ENCODE measurements at places on chromosomes 2 and 18.
A peak's percentile ranks its signal among the peaks of the same experiment; 100 is the strongest.

DNA sequence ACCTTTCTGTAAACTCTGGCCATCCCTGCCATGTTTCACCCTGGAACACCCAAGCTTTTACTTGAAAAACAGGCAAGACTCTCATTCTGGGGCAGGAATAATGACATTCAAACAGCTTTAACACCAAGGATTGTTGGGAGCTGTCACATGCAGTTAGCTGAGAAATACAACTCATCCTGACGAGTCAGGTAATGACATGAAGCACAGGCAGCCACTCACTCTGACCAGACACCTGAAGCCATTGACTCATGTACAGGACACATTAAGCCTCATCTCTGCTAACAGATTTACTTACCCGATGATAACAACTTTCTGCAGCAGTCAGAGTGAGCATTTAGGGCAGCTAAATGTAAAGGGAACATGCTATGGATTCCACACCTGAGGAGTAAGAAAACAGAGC is 163.1 kb upstream of the PGAP1 start:
- DNase-seq, result no peak

DNA sequence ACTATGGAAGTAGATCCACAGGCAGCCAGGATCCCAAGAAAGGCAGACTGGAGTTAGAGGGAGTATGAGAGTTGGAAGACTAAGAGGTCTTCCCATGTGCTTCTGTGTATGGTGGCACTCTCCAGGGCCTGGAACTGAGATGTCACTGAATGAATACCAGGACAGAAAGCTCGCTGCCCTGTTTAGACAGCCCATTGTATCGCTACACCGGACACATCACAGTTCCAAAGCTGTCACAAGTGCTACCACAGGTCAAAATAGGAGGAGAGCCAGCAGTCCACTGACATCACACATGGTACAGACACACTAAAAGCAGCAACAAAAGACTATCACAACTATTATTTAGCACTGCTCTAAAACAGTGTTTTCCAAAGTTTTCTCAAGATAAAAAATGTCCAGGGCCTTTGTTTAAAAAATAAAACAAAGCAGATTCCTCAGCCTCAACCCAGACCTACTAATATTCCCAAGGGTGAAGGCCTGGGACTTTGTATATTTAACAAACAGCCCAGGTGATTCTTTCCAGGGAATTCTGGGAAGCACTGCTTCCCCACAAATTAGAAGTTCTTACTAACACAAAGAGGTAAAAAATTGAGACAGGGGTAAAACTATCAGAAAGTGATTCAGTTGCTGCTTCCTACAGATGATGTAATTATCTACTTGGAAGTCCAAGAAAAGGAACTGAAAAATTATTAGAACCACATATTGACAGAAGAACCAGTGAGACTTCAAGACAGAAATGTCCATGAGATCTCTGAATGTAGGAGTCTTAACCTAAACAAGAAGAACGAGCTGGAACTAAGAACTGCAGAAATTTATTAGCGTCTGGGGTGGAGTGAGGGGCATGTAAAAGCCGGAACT is 116.0 kb downstream of the DTNB start:
- no peak for DNase-seq

GRCh38 chr2:238282861-238283738 is 5.3 kb downstream of the PER2 start:
- no peak for DNase-seq

DNA sequence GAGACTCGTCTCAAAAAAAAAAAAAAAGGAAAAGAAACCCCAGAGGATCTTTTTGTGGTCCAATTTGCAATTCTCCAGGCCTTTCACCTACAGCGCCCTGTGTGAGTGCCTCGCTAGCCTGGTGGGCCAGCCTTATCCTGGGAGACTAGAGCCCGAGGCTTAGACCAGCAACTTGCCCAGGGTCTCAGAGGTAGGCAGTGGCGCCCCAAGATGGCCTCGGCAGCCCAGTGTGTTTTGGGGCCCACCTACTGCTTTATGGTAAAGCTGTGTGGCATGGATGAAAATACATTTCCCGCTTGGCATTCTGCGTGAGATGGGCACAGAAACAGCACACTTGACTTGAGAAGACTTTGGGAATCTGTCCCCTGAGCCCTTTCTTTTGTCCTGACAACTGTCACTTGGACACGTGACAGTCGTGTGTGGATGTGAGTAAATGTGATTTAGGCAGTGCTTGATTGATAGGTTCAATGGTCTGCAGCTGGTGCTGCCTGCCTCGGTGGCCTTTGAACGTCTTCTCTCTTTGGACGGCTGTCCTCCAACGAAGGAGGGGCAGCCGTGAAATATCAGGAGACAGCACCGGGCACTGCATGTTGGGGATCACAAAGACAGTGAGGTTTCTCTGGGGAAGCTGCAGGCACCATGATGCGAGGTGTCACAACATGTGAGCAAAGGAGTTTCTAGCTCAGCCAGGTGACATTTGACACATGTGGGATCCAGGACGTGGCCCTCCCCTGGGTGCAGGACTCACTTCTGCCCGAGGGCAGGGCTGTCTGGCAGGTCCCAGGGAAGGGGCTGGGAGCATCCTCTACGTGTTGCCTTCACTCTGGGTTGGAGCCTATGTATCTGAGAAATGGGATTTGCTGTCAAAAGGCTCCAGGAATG is 209.5 kb upstream of the TWIST2 start:
- DNase-seq, result no peak

DNA sequence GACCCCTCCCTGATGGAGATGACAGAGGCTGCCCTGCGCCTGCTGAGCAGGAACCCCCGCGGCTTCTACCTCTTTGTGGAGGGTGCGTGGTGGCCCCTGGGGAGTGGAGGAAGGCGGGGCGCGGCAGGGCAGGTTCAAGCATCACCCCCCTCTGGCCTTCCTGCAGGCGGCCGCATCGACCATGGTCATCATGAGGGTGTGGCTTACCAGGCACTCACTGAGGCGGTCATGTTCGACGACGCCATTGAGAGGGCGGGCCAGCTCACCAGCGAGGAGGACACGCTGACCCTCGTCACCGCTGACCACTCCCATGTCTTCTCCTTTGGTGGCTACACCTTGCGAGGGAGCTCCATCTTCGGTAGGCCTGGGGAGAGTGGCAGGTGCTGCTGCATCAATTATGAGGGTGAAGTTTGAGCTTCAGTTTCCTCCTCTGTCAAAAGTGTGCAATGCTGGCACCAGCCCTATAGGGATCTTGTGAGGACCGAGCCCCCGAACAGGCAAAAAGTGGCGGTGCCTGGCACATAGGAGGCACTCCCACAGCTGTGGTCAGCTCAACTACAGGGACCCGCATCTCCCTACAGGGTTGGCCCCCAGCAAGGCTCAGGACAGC is 2.2 kb downstream of the ALPI start:
- peak; percentile 3 for DNase-seq

- no peak for DNase-seq
Measured at GRCh38 chr2:43329637-43330036, 103.2 kb upstream of the ZFP36L2 start.

DNA sequence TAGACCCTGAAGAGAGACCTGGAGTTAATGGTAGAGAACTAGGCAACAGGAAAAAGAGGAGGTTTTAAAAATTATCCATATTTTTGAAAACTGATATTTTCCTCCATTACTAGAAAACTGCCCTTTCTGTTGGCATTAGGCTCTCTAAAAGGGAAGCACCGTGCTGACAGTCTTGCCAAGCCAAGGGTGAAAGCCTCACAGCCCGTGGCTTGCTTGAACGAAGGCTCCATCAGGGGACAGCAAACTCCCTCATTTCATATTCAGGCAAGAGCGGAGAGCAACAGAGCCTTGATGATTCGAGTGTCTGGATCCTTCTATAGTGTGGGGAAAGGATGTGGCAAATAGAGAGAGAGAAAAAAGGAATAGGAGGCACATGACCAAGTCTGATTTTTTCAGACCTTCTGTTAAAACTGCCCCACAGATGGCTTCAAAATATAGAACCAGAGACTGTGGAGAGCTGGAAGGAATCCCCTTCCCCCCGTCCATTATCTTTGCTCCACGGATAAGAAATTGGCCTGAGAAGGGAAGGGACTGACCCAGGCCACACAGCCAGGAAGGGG is 67.0 kb downstream of the CACNB4 start:
- no peak for DNase-seq

Data from HAP-1 (cell line).